ENCODE measurements at places on chromosomes 16 and 17.

DNA sequence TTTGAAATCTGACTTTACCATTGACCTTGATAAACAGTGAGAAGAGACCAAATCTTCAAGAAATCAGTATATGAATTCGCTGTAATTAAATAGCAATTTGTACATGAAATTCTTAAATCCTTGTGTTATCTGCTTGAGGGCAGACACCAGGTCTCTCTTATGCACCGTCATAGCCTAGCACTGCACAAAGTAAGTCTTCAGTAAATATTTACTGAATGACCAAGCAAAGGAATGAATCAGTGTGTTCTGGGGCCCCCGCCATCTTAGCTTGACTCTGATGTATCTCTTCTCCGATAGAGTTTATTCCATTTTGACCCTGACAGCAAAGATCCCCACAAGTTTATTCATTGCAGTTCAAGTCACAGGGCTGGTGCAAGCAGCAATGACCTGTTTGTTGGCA is 328.0 kb downstream of the TMEM114 start:
- H3K4me3 ChIP-seq, result no peak overlapping the region
- no peaks in the 10 kb centered on the region for H3K4me1 ChIP-seq
- H3K27me3 ChIP-seq, result no peaks in the 10 kb centered on the region
- H3K36me3 ChIP-seq, result no peaks in the 10 kb centered on the region

DNA sequence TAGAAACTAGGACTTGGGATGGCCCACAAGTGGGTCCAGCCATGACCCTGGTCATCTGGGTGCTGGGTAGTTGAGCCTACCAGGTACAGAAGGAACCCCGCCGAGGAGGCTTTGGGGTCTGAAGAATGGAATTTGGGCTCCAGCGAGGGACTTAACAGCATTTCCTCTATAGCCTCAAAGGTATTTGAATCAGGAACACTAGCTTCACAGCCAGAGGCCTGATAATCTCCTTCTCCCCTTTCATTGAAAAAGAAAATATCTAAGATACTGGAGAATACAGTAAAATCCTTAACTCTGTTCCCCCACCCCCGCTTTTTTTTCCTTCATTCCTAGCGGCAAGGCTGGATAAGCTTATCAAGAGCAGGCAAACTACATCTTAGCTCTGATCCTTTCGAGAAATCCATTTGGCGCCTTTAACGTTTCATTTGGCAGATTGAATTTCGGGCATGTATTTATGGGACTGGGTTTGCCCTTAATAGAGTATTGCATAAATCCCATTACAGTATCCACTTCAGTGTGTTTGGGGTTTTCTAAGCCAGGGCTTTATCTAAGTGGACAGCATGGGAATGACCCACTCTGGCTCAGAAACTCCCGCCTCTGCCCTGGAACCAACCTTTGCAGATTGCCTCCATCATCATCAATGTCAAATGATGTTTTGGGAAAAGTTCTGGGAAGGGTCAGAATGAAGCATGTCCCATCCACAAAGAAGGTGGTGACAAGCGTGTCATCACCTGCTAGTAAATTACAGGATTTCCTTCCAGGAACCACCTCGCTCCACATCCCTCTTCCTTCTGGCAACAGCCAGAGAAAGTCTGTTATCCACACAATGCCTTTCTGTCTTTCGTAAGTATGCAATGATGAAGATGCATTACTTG is 36.9 kb downstream of the XYLT1 start:
- no peak overlapping the region for H3K27ac ChIP-seq
- H3K4me1 ChIP-seq, result no peaks in the 10 kb centered on the region
- no peak for DNase-seq
- no peak overlapping the region for H3K4me3 ChIP-seq

DNA sequence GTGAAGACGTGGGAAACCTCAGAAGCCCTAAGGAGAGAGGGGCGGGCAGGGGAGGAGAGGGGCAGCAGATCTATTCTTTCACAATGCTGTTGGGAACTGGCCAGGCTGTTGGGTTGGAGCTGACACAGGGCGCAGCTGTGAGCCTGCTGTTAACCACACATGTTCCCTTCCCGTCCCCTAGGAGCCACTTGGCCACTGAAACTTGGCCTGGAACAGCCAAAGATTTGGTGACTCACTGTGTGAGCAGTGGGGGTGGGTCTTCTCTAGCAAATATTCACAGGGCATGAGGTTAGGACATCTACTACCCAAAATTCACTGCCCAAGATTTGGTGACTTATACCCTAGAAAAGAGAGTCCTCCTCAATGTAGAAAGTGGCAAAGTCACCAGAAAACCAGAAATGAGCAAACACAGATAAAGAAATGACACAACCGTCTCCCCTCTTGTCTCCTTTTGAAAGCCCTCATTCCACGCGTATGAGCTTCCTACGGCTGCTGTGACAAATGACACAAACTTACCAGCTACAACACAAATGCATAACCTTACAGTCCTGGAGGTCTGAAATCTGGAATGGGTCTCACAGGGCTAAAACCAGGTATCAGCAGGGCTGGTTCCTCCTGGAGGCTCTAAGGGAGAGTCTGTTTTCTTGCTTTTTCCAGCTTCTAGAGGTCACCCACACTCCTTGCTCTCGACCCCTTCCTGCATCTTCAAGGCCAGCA is 6.3 kb downstream of the TBC1D16 start:
- H3K27me3 ChIP-seq, result no peaks in the 10 kb centered on the region
- H3K4me3 ChIP-seq, result no peak overlapping the region
- H3K27ac ChIP-seq, result no peak overlapping the region
- peaks cover 21% of the 10 kb centered on the region for H3K4me1 ChIP-seq

DNA sequence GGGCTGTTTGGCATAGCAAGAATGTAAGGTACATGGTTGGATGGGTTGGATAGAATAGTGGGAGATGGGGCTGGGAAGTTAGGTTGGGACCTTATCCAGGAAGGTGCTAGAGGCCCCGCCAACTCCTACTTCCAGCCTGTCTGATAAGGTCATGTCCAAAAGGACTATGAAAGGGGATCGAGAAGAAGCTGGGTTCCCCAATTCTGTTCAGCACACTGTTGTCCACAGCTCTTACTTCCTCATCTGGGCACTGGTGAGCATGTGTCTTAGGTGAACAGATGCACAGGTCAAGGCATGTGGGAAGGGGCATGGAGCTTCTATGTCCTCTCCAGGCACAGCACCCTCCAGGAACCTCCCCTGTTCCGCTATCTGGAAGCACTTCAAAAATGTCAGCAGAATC is 5.6 kb upstream of the ULK2 start:
- no peak for DNase-seq
- H3K4me3 ChIP-seq, result no peak overlapping the region
- no peaks in the 10 kb centered on the region for H3K27me3 ChIP-seq
- H3K4me1 ChIP-seq, result no peaks in the 10 kb centered on the region

GRCh38 chr17:36118477-36119353 is 15.1 kb downstream of the CCL4 start:
- H3K4me3 ChIP-seq, result no peak overlapping the region
- H3K27me3 ChIP-seq, result no peaks in the 10 kb centered on the region
- H3K36me3 ChIP-seq, result no peaks in the 10 kb centered on the region
- DNase-seq, result no peak
- no peak overlapping the region for H3K27ac ChIP-seq
- no peaks in the 10 kb centered on the region for H3K4me1 ChIP-seq

GRCh38 chr17:78725448-78726021 is 56.5 kb downstream of the CYTH1 start:
- H3K36me3 ChIP-seq, result no peaks in the 10 kb centered on the region
- DNase-seq, result no peak
- H3K27me3 ChIP-seq, result no peaks in the 10 kb centered on the region
- H3K4me1 ChIP-seq, result no peaks in the 10 kb centered on the region
- no peak overlapping the region for H3K4me3 ChIP-seq
- H3K27ac ChIP-seq, result no peak overlapping the region

- H3K27ac ChIP-seq, result no peak overlapping the region
- H3K4me1 ChIP-seq, result no peaks in the 10 kb centered on the region
- peaks cover 68% of the 10 kb centered on the region for H3K27me3 ChIP-seq
Observed at GRCh38 chr16:49545741-49546448, 172.3 kb downstream of the C16orf78 start.

DNA sequence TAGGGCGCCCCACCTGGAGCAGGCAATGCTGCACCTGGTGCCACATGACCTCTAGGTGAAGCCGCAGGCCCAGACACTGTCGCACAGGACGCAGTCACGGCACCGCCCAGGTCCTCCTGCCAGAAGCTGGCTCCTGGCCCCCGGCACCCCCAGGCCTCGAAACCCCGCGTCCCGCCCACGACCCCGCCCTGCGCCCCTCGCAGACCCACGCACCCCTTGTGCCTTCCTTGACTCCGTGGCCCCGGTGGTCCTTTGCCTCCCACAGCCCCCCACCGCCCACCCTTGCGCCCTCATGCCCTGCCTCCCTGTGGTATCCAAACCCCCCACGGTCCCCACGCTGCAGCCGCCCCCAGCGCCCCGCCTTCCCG is 6.3 kb upstream of the C1QTNF8 start:
- H3K27ac ChIP-seq, result no peak overlapping the region
- H3K4me1 ChIP-seq, result no peaks in the 10 kb centered on the region
- peaks cover 52% of the 10 kb centered on the region for H3K27me3 ChIP-seq

- H3K4me1 ChIP-seq, result no peaks in the 10 kb centered on the region
- H3K27ac ChIP-seq, result no peak overlapping the region
- no peak overlapping the region for H3K4me3 ChIP-seq
- DNase-seq, result no peak
- H3K36me3 ChIP-seq, result 0 out of 2 replicates have a peak, but pooled peaks cover 14% of the 10 kb centered on the region
- H3K27me3 ChIP-seq, result no peaks in the 10 kb centered on the region
Observed at GRCh38 chr16:23196539-23196938, 14.0 kb downstream of the SCNN1G start.

Data from PC-9 (cell line).